Activated naive CD8-positive, alpha-beta T cell treated with anti-CD3 and anti-CD28 coated beads, Interleukin-2, amount 10 ng/mL, durations not matched to agents 7 days and 5 days (primary cell): ENCODE measurements at places on chromosomes 7 and 10. TPM values are rescaled to one million over a fixed set of nuclear protein-coding genes. Genes with fewer than 3 reads are reported as not detected.

The FAM13C gene
- not detected for total RNA-seq

The ADAM8 gene
- total RNA-seq: 91.0 TPM

The EGFR gene
- not detected for total RNA-seq

The VAX1 gene
- not detected for total RNA-seq

The CPEB3 gene
- 3.5 TPM for total RNA-seq

The TEX47 gene
- not detected for total RNA-seq
